GM23338 (cell line): ENCODE measurements at places on chromosomes 2 and 18. TPM values are rescaled to one million over a fixed set of nuclear protein-coding genes. Genes with fewer than 3 reads are reported as not detected.

Gene IFT172
- 8.9 and 9.1 TPM in 2 replicates for polyA plus RNA-seq

Gene AKAIN1
- polyA plus RNA-seq = not detected in 2 replicates

Gene ST6GAL2
- polyA plus RNA-seq = 13.2 and 13.4 TPM in 2 replicates

Gene DNER
- polyA plus RNA-seq = 4.7 and 5.6 TPM in 2 replicates

Gene ASAP2
- 2.6 and 3.2 TPM in 2 replicates for polyA plus RNA-seq

Gene FRZB
- 1.2 and 1.5 TPM in 2 replicates for polyA plus RNA-seq

Gene SERPINB10
- polyA plus RNA-seq = not detected in 2 replicates

Gene CACNB4
- polyA plus RNA-seq = 2.7 and 4.0 TPM in 2 replicates

Gene DUSP2
- polyA plus RNA-seq = 6.4 and 6.6 TPM in 2 replicates

Gene TCF4
- polyA plus RNA-seq = 68.0 and 77.7 TPM in 2 replicates

Gene TXNDC2
- 0.16 TPM in 1 of 2 replicates, not detected in the other for polyA plus RNA-seq

Gene LRRTM1
- 0.34 and 0.47 TPM in 2 replicates for polyA plus RNA-seq

Gene PIEZO2
- 3.9 and 4.8 TPM in 2 replicates for polyA plus RNA-seq

Gene STARD6
- polyA plus RNA-seq = not detected in 2 replicates

Gene MDH1B
- 1.5 and 1.8 TPM in 2 replicates for polyA plus RNA-seq

Gene GPR45
- polyA plus RNA-seq = 0.26 TPM in 1 of 2 replicates, not detected in the other

Gene THAP4
- polyA plus RNA-seq = 62.9 and 74.0 TPM in 2 replicates

Gene PXDN
- 38.5 and 42.2 TPM in 2 replicates for polyA plus RNA-seq

Gene TNFRSF11A
- polyA plus RNA-seq = 3.8 and 5.6 TPM in 2 replicates

Gene RGPD3
- polyA plus RNA-seq = 0.08 TPM in 1 of 2 replicates, not detected in the other

Gene PRKAG3
- polyA plus RNA-seq = not detected in 2 replicates
